ENCODE measurements at places on chromosomes 7 and 10. TPM values are rescaled to one million over a fixed set of nuclear protein-coding genes. Genes with fewer than 3 reads are reported as not detected.

The ZNF485 gene
- 5.8 TPM for total RNA-seq

The PRSS1 gene
- total RNA-seq: not detected

The FGF8 gene
- total RNA-seq: not detected

The HOXA10 gene
- 2.2 TPM for total RNA-seq

The SUFU gene
- 0.72 TPM for total RNA-seq

The PLCE1 gene
- total RNA-seq: 0.85 TPM

The SLK gene
- total RNA-seq: 98.7 TPM

The SSMEM1 gene
- not detected for total RNA-seq

The COL26A1 gene
- not detected for total RNA-seq

The TBL2 gene
- 65.2 TPM for total RNA-seq

The LOXL4 gene
- 0.64 TPM for total RNA-seq

The FAM25A gene
- 10.8 TPM for total RNA-seq

All from tracheal epithelial cell (primary cell).